Posterior cingulate gyrus (tissue), 11 donors: ENCODE measurements at places on chromosomes 7 and 10.

GRCh38 chr7:70143075-70144044 is 545.1 kb downstream of the AUTS2 start:
- no peak for DNase-seq

- DNase-seq: no peak
These were observed 18.0 kb downstream of the VSIR start for GRCh38 chr10:71755179-71755879.

- no peak for DNase-seq
These were observed 536 bp upstream of the POM121 start for GRCh38 chr7:72924386-72924732.

DNA sequence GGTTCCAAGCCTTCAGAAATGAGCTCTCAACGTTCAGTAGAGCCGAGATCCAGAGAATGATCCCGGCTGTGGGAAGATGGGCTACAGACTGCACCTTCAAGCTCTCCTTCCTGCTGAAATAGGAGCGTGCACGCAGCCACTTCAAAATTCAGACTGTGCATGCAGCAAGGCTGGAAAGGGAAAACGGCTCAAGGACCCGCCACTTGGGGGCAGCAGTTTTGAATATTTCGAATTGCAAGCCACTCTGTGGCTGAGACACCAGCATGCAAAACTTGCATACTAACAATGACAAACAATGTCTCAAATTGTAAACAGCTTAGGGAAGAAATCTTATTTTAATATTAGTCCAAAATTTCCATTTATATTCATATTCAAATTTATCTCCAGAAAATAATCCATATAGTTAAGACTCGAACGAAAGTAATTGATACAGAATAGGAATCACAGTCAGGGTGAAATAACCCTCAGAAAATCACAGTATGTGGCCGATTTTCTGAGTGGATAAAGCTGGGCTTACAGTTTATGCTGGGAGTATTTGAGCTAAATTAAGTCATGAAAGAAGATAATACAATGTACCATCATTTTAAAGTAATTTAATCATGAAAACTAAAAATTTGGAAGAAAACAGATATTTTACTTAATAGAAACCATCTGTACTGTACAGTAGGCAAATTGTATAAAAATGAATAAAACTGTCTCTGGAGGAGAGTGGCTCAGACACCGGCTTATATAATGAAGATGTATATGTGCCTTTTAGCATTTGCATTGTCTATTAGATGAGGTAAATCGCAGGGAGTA is 137.9 kb upstream of the MKI67 start:
- DNase-seq: peak; percentile 83

GRCh38 chr10:132329565-132330485 is 2.2 kb upstream of the LRRC27 start:
- no peak for DNase-seq

- no peak for DNase-seq
These were observed 98.4 kb upstream of the STEAP1B start for GRCh38 chr7:22598318-22598920.

DNA sequence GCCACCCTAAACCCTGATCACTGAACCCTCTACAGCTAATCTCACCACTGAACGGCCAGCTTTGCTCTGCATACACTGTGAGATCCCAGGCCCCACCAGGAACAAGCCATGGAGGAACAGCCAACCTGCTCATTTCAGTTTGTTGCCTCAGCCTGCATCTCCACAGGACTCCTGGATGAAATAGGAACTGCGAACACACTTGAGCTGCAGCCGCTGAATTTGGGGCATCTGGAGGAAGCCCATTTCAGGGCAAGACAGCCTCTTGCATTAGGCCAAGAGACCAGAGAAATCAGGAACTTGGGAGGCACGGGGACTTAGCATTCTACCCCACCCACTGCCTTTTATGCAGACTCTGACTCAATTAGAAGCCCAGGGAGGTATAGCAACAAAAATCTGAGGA is 14.5 kb upstream of the EGR2 start:
- DNase-seq: no peak

DNA sequence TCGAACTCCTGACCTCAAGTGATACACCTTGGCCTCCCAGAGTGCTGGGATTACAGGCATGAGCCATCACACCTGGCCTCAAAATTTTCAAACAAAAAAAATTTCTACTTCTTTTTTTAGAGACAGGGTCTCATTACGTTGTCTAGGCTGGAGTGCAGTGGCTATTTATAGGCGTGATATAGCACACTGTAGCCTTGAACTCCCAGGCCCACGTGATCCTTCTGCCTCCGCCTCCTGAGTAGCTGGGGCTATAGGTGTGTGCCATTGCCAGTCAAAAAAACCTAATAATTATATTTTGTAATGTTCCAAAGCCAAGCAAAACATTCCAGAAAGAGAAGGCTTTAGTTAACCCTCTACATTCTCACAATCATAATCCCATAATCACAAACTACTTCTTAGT is 13.8 kb downstream of the POLR3A start:
- no peak for DNase-seq

DNA sequence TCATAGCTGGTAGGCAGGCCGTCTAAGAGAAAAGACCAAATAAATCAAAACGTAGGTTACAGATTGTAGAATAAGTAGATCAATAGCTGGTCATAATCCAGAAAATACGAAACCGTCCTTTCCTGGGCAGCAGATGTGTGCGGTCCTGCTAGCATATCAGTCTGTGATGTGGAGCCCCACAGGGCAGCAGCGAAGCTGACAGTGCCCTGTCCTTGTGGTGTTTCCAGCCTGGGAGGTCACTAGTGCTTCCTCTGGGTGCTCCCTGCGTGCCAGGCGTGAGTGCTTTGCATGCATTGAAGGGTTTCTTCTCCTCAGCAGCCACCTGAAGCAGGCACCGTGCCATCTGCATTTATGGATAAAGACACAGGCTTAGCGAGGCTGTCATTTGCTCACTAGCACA is 41.7 kb downstream of the IL15RA start:
- no peak for DNase-seq

GRCh38 chr7:96344236-96344635 is 22.3 kb upstream of the SLC25A13 start:
- DNase-seq: no peak

DNA sequence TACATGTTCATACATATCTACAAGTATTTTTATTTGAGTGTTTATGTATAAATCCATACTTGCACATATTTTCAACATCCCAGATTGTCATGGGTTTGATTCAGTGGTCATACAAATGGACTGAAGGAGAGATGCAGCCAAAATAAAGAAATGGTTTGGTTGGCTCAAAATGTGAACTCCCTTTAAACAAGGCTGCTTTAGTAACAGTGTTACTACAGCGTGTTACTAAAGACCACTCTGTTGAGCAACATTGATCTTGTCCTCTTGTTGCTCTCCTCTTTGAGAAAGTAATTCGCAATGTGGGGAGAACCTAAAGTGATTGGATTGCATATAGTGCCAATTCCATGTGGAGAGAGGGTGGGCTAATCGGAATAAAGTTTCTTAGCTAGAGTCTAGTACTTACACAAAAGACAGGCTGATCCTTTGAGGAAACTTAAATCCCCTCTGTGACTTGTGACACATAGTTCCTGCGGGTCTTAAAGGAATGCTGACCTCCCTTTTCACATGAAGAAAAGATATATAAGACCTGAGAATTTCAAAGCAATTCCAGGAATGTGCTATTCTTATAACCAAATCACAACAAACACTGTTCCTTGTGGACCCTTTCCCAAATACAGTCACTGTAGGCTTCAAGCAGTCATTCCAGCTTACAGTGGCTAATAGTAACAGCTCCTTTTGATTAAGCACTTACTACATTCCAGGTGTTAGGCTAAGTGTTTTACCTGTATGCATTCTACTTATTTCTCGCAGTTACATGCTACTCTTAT is 144.3 kb downstream of the FZD1 start:
- no peak for DNase-seq

- DNase-seq: no peak
These were observed 12.6 kb upstream of the CNOT4 start for GRCh38 chr7:135522509-135522908.

DNA sequence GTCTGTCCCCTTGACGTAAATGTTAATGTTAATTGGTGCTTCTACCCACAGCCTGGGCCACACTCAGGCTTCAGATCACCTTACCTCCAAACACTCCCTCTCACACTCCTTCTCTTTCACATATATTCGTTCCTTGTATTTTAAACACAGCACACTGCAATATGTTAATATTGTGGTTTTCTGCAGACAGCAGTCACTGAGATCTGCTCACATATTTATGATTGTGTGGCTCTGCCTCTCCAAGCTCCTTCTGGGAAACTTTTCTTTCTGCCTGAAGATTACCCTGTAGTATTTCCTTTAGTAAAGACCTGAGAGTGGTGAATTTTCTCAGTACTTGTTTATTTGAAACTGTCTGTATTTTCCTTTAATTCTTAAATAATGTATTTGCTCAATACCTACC is 104.7 kb downstream of the VWC2 start:
- no peak for DNase-seq

- DNase-seq: no peak
These were observed 12.5 kb downstream of the SHOC2 start for GRCh38 chr10:110931769-110932381.

GRCh38 chr7:151085329-151085690 is 965 bp upstream of the AGAP3 start:
- DNase-seq: no peak

- no peak for DNase-seq
These were observed 5.0 kb downstream of the TWIST1 start for GRCh38 chr7:19112274-19113001.

- no peak for DNase-seq
These were observed 247.3 kb upstream of the LRRTM3 start for GRCh38 chr10:66678521-66678920.

- DNase-seq: no peak
These were observed 96.6 kb downstream of the ATE1 start for GRCh38 chr10:121831237-121831636.

GRCh38 chr10:113791691-113792090 is 40.2 kb downstream of the PLEKHS1 start:
- no peak for DNase-seq

DNA sequence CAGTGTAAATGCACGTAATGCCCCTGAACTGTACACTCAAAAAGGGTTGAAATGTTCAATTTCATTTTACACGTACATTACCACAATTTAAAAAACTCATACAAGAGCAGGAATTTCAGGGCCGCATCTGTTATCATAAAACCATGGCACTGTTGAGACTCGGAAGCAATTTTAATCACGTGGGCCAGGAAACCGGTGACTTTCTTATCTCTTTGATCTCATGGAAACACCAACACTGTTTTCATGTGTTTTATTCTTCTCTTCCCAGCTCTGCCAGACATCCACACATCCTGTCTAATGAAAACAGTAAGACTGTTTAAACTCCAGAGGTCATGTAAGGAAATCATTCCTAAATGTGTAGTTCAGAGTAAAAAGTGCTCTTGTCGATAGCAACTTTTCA is 35.9 kb downstream of the PTPRE start:
- no peak for DNase-seq

GRCh38 chr7:14720785-14721184 is 181.8 kb downstream of the DGKB start:
- no peak for DNase-seq

DNA sequence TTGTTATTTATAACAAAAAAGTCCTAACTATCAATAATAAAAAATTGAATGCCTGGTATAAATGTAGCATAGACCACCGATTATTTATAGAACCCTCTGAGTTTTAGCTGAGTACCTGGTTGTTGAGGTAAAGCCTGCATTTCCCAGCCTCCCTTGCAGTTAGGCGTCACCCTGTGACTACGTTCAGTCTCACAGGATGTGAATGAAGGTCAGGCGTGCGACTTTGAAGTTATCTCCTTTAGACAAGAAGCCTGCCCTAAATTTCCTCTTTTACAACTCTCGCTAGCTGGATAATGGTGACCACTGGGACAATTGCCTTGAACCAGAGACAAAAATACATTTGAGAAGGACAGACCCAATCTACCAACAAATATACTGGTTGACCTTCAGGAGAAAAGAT is 67.5 kb upstream of the TES start:
- no peak for DNase-seq

GRCh38 chr7:128835790-128836641 is 5.8 kb downstream of the FLNC start:
- peak; percentile 67 for DNase-seq
